ENCODE measurements at places on chromosomes 12 and 14.

DNA sequence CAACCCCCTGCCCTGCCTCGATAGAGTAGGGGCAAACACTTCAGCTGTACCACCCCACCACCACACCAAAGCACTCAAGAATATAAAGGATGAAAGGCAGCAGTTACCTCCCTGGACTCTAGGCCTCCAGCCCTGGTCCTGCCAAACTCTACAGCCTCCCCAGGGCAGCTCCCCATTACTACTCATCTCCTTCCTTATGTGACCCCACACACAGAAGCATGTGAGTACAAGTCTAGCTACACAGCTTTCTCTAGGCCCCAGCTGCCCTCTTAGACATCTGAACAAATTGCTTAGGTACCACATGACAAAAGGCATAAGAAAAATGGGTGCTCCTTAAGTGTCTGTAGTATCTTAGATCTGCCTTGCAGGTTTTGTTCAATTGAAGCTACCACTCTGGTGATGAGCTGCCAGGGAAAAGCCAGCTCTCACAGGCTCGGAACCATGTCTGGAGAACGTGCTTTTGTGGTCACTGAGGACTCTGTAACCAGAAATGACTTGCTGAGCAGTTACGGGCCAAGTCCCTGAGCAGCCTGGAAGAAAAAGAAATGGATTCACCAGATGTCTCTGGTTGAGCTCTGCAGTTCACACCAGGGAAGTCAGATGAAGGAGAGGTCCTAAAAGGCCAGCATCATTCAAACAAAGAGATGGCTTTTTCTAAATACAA is 32.8 kb downstream of the FMNL3 start:
- peak; percentile 55 for DNase-seq

GRCh38 chr14:75589931-75590330 is 11.5 kb downstream of the FLVCR2 start:
- no peak for DNase-seq

GRCh38 chr12:123269896-123270213 is 1.8 kb downstream of the CDK2AP1 start:
- no peak for DNase-seq

GRCh38 chr12:91778938-91779400 is 366.7 kb downstream of the BTG1 start:
- DNase-seq = no peak

- no peak for DNase-seq
These were observed 19.6 kb upstream of the P2RX7 start for GRCh38 chr12:121113057-121113456.

DNA sequence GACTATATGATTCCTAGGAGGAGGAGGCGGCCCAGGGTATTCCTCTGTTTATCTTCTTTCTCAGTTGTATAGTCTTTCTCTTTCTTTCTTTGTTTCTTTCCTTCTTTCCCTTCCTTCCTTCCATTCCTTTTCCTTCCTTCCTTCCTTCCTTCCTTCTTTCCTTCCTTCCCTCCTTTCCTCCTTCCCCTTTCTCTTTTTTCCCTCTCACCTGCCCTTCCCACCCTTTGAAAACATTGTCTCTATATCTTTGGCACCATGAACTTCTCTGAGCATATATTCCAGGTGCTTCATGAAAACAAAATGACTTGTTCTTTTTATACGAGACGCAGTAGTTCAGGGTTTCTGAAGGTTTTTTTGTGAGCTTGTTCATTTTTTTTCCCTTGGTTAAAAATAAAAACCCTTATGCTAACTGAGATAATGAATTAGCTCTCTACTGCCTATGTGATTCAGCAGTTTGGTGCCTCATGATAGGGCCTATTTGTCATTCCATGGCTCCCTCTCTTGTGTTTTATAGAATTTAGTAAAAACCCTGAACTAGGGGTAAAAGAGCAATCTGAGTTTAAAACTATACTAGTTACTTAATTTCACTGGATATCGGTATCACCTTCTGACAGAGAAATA is 3.2 kb upstream of the TESPA1 start:
- no peak for DNase-seq

GRCh38 chr12:123268850-123269249 is 2.8 kb downstream of the CDK2AP1 start:
- no peak for DNase-seq

DNA sequence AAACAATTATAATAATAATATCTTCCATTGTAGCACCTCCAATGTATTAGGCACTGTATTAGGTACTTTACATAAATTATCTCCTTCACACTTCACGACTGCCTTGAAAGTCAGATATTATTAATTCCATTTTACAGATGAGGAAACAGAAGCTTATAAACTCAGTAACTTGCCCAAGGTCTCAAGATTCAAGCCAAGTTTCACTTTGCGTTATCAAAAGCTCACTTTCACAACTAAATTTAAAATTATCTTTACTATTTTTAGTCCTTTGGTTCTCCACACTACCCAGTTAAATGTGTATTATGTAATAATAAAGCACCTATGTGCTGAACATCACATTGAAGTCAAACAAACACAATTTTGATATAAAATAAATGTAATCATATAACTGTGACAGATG is 55.8 kb downstream of the NUMB start:
- DNase-seq = no peak

- no peak for DNase-seq
These were observed 271.2 kb downstream of the PDZRN4 start for GRCh38 chr12:41459111-41459905.

DNA sequence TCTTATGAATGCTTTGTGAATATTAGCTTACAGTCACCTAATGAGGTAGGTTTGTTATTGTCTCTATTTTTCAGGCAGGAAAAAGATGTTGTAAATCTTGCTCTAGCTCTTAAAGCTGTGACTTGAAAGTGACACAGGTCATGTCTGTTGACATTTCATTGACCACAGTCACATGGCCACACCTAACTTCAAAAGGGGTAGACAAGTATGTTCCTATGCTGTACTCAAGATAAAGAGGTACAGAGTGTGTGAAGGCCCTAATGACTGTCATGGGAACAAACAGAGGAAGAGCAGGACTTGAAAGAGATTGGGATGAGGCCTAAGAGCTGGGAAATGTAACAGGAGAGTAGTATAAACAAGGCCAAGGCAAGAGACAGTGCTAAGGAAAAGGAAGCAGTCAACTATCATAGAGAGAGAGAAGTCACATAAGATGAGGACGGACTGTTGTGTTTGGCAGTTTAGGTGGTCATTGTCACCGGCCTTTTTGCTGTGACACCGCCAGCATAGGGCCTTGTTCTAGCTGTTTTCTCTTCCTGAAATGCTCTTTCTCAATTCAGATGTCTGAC is 181.0 kb downstream of the CFAP54 start:
- DNase-seq = no peak

GRCh38 chr14:51400139-51400538 is 160.1 kb downstream of the TMX1 start:
- no peak for DNase-seq

DNA sequence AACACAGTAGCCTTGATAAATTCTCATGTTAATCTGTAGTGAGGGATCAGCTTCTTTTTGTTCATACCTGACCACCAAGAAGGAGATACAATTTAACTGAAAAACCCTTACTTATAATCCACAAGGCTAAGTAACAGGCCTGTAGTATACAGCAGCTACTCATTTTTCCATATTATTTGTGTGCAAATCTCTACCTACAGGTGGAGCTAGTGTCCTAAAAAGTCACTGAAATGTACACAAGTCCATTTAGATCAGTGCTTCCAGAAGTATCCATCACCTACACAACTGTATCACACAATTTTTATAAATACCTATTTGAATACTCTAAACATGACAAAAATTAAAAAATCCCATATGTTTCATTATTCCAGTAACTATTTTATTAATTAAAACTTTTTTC is 173.2 kb downstream of the SLC35F4 start:
- no peak for DNase-seq

- no peak for DNase-seq
These were observed 84.0 kb downstream of the BORCS5 start for GRCh38 chr12:12440784-12441428.

DNA sequence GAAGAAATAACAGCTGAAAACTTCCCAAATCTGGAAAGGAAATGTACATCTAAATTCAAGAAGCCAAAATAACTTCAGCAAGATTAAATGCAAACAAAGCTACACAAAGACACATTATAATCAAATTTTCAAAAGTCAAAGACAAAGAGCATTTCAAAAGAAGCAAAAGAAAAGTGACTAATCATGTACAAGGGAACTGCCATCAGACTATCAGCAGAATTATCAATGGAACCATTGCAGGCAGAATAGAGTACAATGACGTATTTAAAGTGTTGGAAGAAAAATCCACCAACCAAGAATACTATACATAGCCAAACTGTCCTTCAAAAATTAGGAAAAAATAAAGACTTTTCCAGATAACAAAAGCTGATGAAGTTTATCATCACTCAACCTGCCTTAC is 147.5 kb downstream of the NELL2 start:
- no peak for DNase-seq

- DNase-seq = no peak
These were observed 13.8 kb upstream of the DHRS4 start for GRCh38 chr14:23939607-23940326.

DNA sequence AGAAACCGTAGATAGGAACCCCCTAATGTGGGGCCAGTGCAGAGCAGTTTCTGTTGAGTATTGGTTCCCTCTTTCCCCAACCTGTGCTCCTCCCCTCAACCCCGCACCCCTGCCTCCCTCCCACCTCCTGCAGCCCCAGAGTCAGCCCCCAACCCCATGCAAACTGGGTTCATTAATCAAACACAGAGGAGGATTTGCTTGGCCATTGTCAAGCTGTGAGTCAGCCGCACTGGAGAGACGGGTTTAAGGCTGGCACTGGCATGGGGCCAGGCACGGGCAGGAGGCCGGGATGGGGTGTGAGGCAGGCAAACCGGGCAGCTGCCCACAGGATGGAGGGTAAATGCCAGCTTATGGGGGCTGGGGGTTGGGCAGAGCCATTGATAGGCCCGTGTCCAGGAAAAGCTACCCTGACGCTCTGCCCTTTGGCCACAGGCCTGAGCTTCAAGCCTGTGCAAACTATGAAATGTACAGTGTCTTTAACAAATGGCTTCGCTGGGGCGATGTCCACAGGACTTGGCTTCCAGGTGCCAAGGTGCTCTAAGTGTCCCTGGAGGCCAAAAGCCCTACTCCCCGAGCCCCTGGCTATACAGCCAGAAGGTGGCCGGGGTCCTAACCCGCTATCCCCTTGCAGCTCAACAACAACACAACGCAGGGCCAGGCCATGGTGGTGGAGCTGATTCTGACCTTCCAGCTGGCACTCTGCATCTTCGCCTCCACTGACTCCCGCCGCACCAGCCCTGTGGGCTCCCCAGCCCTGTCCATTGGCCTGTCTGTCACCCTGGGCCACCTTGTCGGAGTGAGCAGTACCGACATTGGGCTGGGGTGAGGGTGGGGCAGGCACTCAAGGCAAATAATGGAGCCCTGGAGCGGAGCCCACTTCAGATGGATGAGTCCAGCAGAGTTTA is 1.4 kb downstream of the AQP5 start:
- DNase-seq = no peak

GRCh38 chr14:67461341-67461985 is 27.1 kb downstream of the TMEM229B start:
- no peak for DNase-seq

DNA sequence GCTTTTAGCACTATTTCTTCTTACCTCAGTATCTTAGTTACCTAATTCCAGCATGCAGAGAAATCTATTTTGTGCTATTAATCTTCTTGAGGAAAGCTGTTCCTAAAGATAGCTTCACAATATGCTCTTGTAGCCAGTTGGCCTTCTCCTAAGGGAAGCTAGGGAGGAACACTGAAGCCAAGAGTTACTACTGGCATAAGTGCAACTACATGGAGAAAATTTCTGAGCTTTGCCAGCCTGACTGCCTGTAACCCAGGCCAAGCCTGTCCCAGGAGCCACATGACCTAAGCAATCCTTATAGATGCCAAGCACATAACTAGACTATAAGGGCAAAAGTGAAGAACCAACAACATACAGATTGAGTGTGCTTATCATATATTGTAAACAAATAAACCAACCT is 890.2 kb downstream of the FLRT2 start:
- no peak for DNase-seq

DNA sequence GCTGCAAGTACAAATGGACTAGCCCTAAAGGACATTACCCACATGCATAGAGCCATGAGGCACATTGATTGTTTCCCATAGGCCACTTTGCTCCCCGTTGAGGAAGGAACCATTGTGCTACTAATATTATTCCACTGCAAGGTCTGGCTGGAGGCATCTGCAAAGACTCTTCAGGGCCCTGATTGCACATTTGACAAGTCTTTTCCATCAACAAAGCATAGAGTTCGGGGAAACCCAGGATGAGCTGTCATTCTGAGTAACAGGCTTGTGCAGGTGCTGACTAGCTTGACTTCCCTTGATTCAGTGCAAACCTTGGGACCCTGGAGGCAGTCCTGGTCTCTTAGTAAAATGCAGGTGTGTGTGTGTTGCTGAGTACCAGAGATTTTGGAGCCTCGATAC is 73.8 kb downstream of the SUSD6 start:
- no peak for DNase-seq

GRCh38 chr14:69537900-69538299 is 36.8 kb downstream of the CCDC177 start:
- DNase-seq = no peak

- no peak for DNase-seq
These were observed 76.9 kb downstream of the LIN52 start for GRCh38 chr14:74161526-74162158.

GRCh38 chr14:73717711-73718417 is 3.7 kb upstream of the PNMA1 start:
- DNase-seq = no peak

GRCh38 chr12:84694116-84694515 is 218.5 kb downstream of the SLC6A15 start:
- DNase-seq = peak; percentile 29

- no peak for DNase-seq
These were observed 4.7 kb downstream of the RBP5 start for GRCh38 chr12:7123806-7124522.

GRCh38 chr12:80798281-80798680 is 81.6 kb downstream of the MYF5 start:
- DNase-seq = no peak

DNA sequence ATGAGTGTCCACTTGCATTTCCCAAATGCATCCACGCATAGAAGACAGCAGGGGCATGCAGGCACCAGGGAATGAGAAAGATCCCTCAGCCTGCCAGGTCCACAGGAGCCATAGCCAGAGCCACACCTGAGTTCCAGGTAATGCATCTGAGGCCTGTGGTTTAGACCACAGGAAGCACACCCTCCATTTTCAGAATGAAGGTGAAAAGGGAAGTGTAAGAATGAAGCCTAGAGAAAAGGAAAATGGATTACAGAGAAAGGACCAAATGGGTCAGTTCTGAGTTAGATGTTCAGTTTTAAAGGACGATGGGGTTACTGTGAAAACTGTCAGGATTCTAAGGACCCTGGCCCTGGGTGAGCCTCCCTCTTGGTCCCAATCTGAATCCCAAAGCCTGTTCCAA is 1283.2 kb downstream of the TMEM121 start:
- DNase-seq = no peak

DNA sequence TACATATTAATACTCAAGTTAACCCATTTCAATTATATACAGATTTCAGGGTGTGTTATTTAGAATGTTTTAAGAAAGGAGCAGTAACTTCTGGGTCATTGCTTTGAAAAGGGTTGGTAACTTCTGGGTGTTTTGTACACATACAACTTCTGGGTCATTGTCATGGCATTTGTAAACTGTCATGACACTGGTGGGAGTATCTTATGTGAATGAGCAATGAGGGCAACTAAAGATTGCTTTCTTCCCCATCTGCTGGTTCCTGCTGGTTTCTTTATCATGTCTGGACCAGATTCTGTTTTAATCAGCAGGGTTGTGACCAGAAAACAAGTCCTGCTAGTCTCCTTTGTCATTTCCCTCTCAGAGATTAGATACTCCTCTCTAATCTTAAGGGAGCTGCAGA is 713.3 kb downstream of the LRFN5 start:
- DNase-seq = no peak

GRCh38 chr12:108640802-108641445 is 7.2 kb upstream of the SELPLG start:
- no peak for DNase-seq

- DNase-seq = peak; percentile 63
These were observed 3.6 kb upstream of the ARID2 start for GRCh38 chr12:45725631-45726602.

All from hindlimb muscle (tissue), 1 donor.